ENCODE measurements at places on chromosomes 16 and 17.

DNA sequence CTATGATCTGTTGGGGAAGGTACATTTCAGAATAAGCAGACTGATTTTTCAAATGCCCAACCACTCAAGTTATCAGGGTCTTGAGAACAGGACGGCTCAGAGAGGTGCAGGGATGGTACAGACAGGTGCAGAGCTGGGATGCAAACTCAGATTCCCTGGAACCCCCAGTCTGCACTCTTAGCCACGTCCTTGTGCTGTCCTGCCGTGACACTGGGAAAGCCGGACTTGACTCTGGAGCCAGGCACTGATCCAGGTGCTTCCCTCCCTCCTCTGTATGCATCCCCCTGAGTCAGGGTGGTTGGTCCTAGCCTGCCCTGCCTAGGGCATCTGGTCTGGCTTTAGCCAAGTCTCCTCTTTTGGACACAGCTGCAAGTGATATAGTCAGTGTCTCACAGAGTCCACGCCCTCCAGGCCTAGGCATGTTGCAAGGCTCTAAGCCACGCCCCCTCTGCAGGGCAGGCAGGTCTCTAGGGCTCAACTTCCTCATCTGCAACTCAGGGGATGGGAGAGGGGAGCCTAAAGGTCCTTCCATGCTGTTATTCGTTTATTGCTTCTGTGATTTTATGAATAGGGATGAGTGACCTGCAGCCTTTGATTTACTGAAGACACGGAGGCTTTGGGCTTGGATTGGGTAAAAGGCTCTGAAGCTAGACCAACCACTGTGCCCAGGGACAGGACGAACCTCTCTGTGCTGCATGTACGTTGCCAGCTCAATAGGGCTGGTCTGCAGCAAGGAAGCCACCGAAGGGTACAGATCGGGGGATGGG lies 97.3 kb downstream of the SDK2 start:
- no peak for DNase-seq

GRCh38 chr17:54353789-54354525 lies 531.2 kb downstream of the KIF2B start:
- DNase-seq = no peak

DNA sequence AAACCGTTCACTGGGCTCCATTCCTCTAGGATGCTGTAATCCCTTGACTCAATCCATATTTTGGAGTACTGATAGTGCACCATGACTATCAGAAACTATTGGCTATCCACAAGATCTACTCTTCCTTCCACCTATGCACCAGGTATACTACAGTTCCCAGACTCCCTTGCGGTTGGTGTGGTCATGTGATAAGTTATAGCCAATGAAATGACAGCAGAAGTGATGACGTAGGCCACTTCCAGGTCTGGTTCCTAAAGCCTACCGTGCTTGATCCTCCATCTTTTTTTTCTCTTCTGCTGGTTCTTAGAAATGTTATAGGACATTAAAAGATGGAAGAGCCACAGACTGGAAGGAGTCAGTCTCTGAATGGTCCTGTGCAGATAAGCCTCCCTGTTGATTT lies 278.8 kb upstream of the C16orf82 start:
- no peak for DNase-seq

DNA sequence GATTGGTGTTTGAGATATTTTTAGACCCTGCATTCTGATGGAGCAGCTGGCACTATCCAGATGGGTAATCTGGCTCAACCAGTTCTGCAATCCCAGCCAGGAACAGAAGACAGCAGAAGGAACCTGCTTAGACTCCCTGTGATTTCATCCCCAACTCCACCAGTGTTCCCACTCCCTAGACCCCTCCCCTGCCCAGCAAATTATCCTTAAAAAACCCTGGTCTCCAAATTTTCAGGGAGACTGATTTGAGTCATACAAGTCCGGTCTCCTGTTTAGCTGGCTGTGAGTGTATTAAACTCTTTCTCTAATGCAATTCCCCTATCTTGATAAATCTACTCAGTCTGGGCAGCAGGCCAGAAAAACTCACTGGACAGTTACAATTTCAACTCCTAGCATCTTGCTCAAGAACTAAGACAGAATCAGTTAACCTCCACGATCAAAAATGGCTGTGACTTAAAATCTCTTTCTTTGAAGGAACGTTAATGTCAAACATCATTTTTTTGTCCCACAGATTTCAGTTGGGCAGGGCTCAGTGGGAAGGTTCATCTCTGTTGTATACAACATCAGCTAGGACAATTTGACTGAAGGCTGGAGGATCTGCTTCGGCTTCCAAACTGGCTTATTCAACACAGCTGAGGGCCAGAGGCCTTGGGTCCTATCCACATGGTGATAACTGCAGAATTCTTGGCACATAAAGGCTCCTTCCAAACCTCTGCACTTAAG lies 4.9 kb upstream of the RBL2 start:
- no peak for DNase-seq

- DNase-seq = no peak
Measured at GRCh38 chr16:71259086-71259485, 28.6 kb upstream of the HYDIN start.

DNA sequence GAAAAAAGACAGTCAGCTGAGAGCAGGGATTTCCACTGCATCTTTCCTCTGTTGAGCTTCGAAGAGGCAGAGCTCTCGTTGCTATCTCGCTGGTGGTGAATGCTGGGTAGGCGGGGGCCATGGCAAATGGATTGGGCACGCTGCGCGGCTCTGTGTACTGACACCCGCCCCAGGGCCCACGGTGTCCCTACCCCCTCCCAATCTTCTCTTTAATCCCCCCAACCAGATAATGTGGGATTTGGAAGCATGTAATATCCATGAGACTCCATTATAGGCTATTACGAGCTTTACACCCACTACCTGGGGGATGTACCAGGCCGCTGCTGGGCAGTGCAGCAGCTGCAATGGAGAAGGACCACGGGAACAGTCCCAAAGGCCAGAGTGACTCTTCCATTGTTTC lies 8.3 kb downstream of the PIPOX start:
- no peak for DNase-seq

- no peak for DNase-seq
Measured at GRCh38 chr16:67969254-67970039, 1.0 kb upstream of the SLC12A4 start.

GRCh38 chr17:79892457-79893241 lies 53.4 kb upstream of the CBX4 start:
- no peak for DNase-seq

GRCh38 chr16:55376567-55377167 lies 52.7 kb downstream of the IRX6 start:
- DNase-seq = no peak

- DNase-seq = no peak
Measured at GRCh38 chr17:633641-634101, 81.0 kb downstream of the VPS53 start.
